Mucosa of gallbladder (tissue), 1 donor: ENCODE measurements at places on chromosomes 16 and 17. TPM values are rescaled to one million over a fixed set of nuclear protein-coding genes. Genes with fewer than 3 reads are reported as not detected.

Gene CES1
- total RNA-seq = 704 TPM

DNA sequence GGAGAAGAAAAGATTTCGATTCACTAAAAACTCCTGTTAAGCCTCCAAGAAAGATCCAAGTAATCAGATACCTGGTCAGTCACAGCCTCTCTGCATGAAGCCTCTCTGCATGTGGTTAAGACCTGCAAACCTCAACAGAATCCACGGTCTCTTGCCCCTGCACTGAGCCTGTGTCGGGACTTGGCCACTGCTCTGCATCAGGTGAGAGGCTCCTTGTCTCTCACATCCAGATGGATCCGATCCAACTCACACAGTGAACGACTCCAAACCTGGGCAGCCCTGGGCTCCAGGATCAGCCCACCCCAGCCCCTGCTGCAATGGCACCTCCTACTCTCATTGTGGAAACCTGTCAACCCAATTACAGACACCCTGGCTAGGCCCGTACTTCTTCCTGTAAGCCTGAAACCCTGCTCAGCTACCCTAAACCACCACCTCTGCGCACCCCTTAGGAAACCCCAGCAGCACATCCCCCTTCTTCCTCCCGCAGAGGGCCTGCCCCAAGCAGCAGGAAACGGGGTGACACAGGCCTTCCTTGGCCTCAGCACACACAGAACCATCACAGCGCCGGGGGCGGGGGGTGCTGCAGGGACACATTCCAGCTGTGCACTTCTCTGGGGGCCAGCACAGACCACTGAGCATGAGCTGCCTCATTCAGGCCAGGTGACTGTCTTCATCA, 129.5 kb downstream of the ANKRD11 start:
- no peak for DNase-seq

Gene SPATA32
- not detected for total RNA-seq

GRCh38 chr17:55005520-55005919, 37.0 kb downstream of the STXBP4 start:
- no peak for DNase-seq

- DNase-seq = peak; percentile 29
Observed at GRCh38 chr16:87661561-87661960, 59.3 kb downstream of the JPH3 start.

- no peak for DNase-seq
Observed at GRCh38 chr16:66044556-66044955, 321.9 kb upstream of the CDH5 start.

Gene FBXL16
- 0.78 TPM for total RNA-seq

- no peak for DNase-seq
Observed at GRCh38 chr17:74595037-74595750, 3.1 kb upstream of the CD300LD start.

DNA sequence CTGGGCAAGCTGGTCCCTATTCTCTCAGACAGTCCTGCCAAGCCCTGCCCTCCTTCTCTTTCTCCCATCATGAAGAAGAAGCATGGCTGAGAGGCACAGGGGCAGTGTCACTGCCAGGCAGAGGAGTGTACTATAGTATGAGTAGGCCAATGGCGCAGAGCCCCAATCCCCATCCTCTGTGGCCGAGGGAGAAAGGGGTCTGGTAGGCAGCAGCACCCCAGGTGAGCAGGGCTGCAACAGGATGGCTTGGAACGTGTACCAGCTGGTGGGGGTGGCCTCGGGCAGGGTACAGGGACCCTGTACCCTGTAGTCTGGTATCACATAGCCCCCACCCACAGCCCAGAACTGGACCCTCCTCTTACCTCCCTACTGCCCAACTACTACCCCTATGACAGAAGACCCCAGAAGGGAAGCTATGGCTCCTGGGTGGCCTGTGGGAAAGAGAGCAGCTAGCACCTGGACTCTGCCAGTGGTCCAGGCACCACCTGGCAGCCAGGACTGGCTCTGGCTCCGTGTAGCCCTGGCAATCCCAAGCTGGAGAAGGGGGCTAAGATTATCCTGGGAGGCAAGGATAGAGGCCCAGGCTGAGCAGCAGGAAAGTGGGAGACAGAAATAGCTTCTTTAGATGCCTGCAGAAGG, 4.4 kb downstream of the SMARCD2 start:
- DNase-seq = no peak

DNA sequence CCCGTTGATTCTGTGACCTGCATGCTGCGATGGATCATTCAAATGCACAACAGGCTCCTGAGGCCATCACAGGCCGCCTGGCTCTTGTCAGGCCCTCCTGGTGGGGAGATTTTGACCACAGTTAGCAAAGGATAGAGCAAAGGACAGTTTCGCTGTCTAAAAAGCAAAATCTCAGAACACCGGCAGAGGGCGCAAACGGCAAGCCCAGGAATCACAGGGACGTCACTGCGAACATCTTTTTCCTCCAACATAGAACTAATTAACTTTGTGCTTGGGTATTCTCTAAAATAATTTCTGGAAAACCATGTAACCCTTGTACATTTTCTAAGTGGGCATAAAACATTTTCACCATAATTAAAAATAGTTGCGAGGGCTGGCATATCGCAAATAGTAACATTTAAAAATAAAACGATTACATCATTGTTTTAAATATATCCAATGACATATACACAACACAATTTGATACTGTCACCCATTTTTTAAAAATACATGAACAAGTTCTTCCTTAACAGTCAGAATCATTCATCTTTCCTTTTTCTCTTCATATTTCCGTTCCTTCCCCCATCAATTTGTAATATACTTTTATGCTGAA, 19.7 kb upstream of the SLC47A1 start:
- DNase-seq = peak; percentile 67

GRCh38 chr16:83312015-83312717, 495.6 kb upstream of the HSBP1 start:
- no peak for DNase-seq

DNA sequence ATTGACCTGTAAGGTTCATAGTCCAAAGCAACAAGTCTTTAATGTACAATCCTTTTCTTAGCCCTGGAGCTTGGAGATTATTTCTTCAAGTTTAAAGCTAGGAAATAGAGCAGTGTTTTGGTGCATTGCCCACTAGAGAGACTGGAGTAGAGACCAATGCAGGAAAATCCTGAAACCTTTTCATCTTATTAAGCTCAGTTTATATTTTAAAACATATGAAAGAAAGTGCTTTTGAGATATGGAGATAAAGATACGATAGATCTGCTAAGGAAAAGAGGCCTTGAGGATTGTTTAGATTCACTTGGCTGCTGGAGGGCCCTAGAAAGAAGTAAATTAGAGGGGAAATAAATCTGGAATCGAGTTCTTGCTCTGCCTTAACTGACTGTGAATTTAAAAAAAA, 212.0 kb downstream of the GRIN2A start:
- DNase-seq = no peak

DNA sequence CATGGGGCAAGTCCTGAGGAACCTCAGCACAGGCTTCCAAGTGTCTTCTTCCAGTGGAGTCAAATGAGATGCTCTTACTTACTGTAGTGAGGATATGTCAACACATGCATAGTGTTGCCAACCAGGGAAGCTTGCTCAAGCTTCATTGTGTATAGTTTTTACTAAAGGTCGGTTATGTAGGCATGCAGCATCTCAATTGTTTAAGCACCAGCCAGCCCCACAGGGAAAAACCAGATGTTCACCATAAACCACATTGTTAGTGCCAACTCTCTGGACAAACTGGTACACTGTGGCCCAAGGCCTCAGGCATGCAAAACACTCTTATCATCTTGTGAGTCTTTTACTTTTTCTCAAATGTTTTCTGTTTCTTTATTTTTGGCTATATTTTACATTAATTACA, 152.1 kb downstream of the PHKB start:
- no peak for DNase-seq

DNA sequence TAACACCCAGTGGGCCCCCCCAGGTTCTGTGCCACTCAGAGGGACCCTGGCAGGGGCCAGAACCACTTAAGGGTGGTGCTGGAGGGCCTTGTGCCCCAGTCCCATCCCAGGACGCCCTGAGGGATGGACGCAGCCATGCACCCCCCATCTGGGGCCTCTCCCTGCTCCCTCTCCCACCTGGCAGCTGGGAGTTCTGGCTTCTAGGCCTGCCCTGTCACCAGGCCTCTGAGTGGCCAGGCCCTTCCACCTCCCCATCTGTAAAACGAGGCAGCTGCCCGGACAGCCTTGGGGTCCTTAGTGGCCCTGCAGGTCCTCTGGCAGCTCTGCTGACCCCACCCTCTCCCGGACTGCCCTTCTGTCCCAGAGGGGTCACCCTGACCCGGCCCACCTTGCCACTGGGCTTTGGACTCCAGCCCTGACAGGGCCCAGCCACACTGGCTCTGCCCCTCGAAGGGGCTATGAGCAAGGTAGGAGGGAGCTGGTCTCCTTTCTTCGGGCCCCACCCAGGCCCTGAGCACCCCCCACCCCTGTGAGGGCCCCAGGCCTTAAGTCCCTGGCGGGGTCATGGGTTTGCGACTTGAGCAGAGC, 12.3 kb downstream of the PAM16 start:
- DNase-seq = no peak

GRCh38 chr17:1010586-1010985, 13.7 kb downstream of the TIMM22 start:
- no peak for DNase-seq

DNA sequence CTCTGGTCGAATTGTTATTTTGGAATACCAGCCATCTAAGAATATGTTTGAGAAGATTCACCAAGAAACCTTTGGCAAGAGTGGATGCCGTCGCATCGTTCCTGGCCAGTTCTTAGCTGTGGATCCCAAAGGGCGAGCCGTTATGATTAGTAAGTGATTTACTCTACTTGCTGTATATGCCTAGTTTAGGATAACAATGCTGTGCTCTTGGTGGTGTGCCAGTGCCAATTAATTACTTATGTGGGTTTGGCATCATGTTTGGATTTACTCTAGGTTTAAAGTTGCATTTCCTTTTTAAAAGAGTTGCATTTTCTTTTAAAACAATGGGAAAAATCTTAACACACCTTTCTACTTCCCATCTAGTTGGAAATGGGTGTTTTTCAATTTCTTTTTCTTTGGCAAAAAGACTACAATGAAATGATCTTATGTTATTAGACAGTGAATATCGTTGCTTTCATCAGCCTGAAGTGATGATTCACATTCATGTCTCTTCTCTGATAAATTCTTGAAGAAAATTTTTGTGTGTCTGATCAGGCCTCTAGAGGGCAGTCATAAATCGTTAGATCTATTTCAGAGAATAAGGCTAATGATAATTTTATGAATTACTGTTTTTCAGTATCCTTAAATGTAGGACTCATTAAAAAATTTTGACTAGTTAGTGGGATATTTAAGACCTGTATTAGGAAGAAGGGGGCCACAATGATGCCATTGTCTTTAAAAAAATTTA, 5.6 kb downstream of the SF3B3 start:
- no peak for DNase-seq

Gene UMOD
- 0.60 TPM for total RNA-seq

DNA sequence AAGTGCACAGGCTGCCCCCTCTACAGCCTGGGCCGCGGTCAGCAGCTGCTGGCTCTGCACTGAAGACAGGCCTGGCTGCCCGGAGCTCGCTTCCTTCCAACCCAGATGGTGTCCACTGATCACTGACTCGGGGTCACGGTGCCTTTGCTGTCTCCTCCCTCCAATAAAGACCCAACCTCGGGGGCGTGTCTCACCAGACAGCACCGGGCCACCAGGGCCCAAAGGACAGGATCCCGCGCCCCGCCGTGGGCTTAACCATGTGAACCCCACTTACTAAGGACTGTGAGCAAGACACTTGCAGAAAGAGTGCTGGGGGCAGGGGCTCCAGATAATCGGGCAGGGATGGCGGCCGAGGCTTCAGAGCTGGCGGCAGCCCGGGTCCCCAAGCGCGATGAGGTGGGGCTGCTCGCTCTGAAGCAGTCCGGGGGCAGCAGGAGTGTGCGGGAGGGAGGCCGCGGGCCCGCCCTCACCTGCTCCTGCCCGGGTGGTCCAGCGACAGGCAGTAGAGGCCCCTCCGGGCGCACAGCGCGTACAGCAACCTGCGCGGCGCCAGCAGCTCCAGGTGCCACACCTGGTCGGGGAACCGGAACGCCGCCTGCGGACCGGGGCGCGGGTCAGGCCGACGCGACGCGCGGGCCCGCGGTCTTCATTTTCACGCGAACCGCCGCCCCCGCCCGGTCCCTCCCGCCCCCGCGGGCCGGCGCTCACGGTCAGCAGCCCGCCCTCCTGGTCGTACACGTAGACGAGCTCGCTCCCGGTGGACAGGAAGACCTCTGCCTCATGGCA, 502 bp downstream of the FAAP100 start:
- no peak for DNase-seq

Gene CD300LB
- total RNA-seq = 0.49 TPM

DNA sequence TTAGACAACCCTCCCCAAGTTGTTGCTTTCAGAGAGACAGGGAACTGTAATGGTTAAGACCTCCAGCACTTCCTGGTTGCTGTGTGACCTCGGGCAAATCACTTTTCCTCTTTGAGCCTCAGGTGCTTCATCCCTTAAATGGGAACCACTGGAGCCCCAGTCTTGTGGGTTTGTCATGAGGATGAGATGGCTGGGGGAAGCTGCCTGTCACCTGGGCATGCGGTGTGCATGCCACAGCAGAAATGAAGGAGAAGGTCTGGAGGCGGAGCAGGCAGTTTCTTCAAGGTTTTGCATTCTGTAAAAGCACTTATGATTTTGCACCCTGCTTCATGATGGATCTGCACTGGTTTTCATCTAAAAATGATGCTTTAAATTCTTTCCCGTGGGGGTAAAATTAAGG, 22.1 kb downstream of the NAGPA start:
- DNase-seq = no peak

Gene CRHR1
- total RNA-seq = not detected

Gene CBFB
- 40.9 TPM for total RNA-seq

DNA sequence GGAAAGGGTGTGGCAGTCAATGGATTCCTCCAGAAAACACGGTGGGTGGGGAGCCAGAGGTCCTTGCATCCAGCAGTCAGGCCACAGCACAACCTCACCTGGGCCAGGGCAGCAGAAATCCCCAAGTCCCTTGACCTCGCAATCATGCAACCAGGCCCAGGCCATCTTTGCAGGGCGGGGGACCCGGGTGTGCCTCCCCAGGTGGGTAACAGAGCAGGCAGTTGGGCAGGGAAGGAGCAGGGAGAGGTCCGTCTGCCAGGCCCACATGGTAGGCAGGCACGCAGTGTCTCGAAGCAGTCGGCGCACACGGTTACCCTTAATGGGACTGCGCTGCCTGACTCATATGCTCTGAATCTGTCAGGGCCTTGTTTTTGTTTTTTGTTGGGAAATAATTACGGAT, 153.0 kb downstream of the RBFOX3 start:
- no peak for DNase-seq

- no peak for DNase-seq
Observed at GRCh38 chr17:34485999-34486398, 93.4 kb upstream of the TMEM132E start.

GRCh38 chr17:65122836-65123756, 14.1 kb upstream of the RGS9 start:
- peak; percentile 90 for DNase-seq

Gene PIMREG
- 1.4 TPM for total RNA-seq

DNA sequence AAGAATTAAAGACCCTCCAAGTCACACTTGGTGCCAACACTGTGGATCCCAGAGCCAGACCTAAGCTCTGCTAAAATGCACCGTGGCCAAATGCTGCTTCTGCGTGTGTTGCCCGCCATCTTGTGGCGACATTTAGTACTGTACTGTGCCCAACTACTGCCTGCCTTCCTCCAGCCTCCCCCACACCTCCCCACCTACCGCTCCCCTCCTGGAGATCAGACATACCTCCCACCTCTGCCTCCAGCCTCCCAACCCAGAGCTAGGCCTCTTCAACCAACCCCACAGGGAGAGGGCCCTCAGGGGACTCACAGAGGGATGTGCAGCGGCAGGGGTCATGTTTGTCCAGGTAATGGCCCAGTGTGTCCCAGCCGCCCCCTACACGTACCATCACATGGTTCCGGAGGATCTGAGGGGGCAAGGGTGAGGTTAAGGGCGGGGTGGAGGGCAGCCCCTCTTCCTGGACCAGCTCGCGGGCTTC, 5.5 kb downstream of the GAS2L2 start:
- peak; percentile 84 for DNase-seq
